ENCODE measurements at places on chromosomes 12 and 14.

DNA sequence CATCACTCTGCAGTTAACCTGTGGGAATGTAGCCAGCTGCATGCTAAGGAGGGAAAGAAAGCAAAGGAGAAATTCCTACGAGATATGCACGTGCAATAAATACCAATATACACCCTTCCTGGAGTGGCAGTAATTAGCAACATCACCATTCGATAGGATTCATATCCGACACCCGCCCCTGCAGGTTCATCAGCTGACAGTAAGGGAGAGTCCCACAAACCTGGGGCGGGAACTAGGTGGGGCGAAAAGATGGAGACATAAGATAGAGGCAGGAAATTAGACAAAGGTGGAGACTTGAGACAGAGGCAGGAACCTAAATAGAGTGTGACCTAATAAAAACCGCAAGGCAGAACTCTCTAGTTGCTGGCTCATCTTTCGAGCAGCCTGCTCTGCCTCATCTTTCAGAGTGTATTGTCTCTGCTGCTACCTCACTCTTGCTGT, 51.6 kb downstream of the PLEKHG3 start:
- DNase-seq, result peak; percentile 56

- no peak for DNase-seq
Measured at GRCh38 chr14:106665814-106666213, 1139.4 kb downstream of the TMEM121 start.

- no peak for DNase-seq
Measured at GRCh38 chr12:90331821-90332220, 623.2 kb downstream of the CCER1 start.

- no peak for DNase-seq
Measured at GRCh38 chr12:33253178-33253577, 186.4 kb downstream of the SYT10 start.

GRCh38 chr14:87995500-87996290, 2.7 kb upstream of the GALC start:
- no peak for DNase-seq

- DNase-seq, result no peak
Measured at GRCh38 chr12:5447320-5447719, 15.4 kb downstream of the NTF3 start.

Measured in LoVo (cell line).